Pulmonary artery endothelial cell (primary cell): ENCODE measurements at places on chromosomes 7 and 10.

GRCh38 chr10:75234683-75235374 is 928 bp downstream of the COMTD1 start:
- DNase-seq: no peak

- peak; percentile 47 for DNase-seq
Measured at GRCh38 chr7:28922624-28923331, 35.4 kb downstream of the TRIL start.

DNA sequence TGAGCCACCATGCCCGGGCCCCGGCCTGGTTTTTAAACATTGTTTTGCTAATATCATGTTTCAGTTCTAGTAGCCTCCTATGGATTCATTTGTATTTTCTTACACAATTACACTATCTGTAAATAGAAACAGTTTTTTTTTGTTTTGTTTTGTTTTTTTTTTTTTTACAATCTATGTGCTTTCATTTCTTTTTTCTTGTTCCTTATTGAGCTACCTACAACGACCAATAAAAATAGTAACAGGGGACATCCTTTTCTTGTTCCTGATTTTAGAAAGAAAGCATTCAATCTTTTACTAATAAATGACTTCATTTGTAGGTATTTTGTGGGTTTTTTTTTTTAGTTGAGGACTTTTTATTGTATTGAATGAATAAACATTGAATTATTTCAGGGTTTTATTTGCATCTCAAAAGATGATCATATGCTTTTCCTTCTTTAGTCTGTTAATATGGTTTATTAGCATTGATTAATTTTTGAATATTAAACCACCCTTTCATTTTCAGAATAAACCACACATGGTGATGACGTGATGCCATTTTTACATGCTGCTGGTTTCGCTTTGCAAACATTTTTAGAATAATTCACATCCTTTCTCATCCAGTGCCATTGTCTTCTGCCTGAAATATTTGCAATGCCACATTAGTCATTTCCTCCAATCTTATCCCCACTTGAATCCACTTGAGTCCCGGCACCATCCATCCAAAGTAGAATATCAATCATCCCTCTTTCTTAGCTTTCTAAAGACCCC is 18.1 kb upstream of the AKR1E2 start:
- peak; percentile 93 for DNase-seq

- DNase-seq: no peak
Measured at GRCh38 chr7:152403726-152404125, 32.1 kb downstream of the KMT2C start.

DNA sequence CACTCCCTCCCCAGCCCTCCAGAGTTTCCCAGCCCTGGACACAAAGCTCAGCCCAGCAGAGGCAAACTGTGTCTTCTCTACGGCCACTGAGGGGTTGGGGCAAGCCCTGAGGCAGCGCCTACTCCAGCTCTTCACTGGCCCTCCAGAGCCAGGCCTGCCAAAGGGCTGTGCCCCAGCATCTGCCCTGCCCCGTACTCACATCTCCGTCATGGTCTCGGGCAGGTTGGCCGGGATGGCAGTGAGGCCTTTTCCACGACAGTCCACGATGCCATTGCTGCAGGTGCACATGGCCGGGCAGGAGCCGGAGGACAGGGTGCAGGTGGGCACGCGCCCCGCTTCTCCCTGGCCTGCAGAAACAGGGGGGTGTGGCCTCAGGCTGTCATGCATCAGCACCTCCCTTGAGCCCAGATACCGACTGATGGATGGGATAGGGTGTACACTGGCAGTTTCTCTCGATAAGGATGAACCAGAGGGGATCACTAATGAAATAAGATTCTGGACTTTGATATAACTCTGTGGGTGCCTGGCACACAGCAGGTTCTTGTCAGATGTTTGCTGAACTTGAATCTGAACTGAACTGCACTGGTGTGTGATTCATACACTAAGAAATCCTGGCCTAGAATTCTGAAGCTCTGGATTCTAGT is 125.2 kb downstream of the SLIT1 start:
- DNase-seq: no peak

DNA sequence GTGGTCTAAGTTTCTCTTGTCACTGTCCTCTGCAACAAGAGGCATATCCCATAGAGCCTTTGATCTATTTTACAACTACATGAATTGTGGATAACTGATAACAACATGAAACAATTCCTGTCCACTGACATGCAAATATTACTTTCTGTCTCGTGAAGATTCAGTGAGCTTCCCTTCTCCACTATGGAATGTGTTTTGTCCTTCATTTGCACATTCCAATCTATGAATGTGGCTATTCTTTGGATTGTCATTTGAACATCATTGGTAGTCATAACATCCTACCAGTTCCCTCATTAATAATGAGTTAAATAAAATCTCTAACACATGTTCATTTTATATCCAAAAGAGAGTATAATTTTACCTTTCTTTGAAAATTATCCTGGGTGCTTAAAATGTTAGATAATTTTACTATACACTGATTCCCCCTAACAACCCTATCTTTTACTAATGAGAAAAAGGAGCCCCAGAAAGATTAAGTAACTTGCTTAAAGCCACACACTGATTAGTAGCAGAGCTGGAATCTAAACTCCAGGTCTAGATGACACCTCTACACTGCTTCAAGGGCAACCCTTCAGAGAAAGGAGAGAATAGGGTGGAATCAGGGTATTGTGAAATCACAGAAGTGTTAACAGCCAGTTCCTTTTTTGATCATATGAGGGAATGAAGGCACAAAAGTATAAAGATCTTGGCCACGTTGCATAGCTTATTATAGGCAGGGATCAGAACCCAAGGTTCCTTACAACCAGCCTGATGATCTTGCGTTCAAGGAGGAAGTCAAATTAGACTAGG is 39.1 kb downstream of the PDE1C start:
- no peak for DNase-seq

- DNase-seq: no peak
Measured at GRCh38 chr7:135162382-135163001, 8.0 kb downstream of the CYREN start.

- no peak for DNase-seq
Measured at GRCh38 chr10:62001898-62002297, 100.4 kb downstream of the ARID5B start.

GRCh38 chr10:6068422-6068821 is 6.3 kb upstream of the IL2RA start:
- DNase-seq: no peak

- no peak for DNase-seq
Measured at GRCh38 chr7:117630907-117631564, 151.2 kb downstream of the CFTR start.

DNA sequence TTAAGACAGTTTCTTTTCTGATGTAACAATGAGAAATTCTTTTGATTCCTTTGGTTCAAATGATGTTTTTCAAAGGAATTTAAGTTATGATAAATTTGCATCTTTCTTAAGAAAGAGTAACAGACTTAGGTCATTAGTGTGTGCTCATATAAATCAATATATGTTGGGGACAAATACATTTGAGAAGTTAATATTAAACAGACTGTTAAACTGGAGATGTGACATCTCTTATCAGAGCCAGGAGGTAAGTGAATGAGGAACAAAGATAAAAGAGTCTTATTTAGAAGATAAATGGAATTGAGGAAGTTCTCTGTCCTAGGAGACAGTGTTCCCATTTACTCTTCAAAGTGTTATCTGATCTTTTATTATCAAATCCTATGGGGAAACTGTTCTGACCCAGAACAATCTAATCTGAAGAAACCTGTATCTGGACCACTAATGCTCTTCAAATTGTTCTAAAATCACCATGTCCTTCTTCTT is 104.8 kb upstream of the LAMB4 start:
- DNase-seq: no peak

DNA sequence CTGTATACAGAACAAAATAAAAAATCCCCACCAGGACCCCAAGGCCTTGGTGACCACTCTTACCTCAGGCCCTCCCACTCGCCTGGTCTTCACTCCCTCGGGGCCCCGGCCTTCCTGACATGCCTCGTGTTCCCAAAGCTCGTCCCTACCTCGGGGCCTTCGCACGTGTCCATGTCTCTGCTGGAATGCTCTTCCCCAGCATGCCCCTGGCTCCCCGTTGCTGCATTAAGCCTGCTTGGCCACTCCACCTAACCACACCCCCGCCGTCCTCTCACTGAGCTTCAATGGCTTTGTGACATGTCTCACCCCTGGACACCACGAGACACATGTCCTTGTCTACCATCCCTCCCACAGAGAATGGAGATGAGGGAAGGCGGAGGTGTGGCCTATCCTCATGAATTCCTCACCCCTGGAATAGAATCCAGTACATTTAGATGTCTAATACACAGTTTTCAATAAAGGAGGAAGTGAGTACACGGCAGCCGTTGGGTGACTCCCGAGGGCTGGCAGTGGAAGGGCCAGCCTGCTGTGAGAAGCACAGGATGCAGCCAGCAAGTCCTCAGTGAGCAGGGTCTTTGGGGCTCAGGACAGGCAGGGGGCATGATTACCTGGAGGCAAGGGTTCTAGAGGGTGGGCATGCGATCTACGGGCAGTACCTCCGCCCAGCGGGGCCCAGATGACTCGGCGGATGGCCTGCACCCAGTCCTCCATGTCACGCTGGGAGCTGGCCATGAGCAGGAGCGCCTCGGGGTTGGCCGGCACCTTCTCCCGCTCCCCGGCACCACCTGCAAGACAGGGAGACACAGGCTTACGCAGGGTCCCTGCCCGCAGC is 125.7 kb downstream of the ARHGAP22 start:
- no peak for DNase-seq

DNA sequence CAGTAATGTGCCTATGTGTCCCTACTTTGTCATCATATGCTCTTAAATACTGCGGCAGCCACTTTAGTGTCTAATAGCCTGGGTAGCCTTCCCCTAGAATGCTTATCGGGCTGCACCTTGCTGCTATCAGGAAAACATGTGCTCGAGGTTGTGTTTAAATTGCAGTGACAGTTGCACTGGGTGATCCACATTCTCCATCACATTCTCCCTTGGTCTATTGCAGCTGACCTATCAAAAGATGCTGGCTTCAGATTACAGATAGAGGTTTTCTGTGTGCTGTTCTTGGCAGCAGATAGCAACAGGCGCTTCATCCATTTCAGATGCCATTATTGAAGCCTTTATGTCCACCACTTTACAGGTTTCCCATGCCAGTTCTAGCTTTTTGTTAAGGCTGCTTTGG is 130.1 kb upstream of the MDFIC start:
- no peak for DNase-seq

DNA sequence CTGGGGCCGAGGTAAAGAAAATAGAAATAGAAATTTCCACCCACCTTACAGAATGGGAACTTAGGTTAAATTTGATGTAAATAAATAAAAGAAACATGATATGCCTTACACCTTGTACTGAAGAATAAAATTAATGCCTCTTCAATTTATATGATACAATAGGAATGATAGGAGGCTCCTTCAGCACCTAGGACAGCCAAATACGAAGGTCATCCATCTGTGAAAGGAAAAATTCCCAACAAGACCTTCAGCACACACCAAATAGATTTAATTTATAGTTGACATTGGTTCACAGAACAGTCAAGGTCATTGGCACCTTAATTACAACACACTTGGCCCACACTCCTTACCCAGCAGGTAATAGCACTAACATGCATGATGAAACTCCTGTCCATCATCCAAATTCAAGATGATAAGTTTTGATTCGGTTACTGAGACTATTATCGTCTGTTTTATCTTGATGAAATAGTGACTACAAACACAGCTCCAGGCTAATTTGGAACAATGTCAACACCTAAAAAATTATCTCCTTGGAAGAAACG is 250.9 kb downstream of the SNX13 start:
- DNase-seq: no peak

- no peak for DNase-seq
Measured at GRCh38 chr10:131891929-131892805, 8.6 kb upstream of the PPP2R2D start.
